ENCODE measurements at places on chromosomes 2 and 18.

DNA sequence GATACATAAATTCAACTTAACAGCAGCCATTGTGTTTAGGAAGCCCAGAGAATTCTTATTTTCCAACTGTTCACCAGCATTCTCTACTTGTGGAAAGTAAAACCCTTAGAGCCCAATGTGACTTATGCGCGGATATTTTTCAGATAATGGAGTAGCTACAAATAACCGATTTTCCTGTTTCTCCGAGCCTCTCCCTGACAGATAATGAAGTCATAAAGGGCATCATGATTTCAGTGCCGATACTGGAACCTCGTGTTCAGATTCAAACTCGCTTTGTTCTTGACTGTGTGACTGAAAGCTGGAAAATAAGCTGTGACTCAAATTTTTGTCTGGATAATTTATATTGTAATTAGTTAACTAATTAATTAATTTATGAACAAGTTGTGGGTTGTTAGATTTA lies 228.2 kb downstream of the VAPA start:
- DNase-seq = no peak

DNA sequence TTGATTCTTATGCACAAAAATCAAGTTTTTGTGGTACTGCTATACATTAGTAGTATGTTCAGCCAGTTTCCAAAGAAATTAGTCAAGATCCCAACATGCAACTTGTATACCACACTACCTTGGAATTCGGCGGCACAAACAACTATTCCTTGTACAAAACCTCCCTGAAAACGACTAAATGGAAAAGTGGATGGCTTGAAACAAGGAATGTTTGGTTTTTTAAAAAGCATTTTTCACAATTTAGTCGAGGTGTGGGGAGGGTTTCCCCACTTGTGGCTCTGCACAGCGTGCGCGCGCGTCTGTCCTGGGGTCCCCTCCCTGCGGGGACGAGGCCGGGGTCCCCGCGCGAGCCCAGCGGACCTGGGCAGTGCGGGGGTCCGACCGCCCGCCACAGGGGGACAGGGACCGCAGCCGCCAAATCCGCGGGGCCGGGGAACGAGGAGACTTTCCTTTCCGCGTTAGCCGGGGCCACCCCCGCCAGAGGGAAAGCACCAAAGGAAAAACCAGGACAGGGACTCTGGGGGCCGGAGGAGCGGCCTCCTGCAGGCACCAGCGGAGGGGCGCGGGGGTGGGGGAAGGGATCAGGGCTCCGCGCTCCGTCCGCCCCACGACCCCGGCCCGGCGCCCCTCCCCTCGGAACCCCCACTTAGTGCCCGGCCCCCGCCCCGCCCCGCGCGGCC lies 534 bp upstream of the SOCS6 start:
- DNase-seq = no peak

DNA sequence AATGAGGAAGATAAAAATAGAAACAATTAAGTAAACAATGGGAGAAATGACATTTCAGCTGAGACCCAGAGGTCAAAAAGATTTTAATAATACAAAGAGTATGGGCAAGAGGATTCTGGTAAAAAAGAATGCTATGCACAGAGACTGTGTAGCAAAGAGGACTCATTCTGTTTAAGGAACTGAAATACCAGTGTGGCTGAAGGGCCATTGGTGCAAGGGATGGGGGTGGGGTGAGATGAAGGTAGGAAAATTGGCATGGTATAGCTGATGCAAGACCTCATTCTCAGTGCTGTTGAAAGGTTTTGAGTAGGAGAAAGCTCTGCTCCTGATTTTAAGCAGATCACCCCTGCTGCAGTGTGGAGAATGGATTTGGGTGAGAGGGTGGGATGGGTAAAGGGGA lies 10.8 kb downstream of the GALNT1 start:
- DNase-seq = no peak

DNA sequence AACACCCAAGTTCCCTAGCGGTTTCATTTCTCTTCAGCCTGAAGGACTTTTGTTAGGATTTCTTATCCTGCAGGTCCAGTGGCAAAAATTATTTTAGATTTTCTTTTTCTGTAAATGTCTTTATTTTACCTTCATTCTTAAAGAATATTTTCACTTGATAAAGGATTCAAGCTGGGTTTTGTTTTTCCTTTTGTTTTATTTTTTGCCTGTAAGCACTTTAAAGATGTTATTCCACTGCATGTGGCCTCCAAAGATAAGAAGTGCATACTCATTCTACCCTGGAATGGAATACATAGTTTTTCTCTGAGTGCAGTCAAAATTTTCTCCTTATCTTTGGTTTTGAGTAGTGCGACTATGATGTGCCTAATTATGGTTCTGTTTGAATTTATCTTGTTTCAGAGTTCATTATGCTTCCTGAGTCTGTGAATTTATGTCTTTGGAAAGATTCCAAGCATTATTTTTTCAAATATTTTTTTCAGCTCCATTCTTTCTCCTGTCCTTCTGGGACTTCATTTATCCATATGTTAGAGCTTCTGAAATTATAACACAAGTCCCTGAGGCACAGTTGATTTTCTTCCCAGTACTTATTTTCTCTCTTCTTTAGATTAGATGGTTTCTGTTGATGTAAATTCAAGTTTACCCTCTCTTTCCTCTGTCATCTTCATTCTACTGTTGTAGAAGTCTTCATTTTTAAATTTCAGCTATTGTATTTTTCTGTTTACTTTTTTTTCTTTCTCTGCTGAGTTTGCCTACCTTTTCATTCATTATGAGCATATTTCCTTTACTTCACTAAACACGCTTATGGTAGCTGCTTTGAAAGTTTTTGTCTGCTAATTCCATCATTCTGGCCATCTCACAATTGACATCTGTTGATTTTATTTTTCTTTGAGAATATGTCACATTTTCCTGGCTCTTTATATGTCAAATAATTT lies 69.6 kb downstream of the MAPRE2 start:
- DNase-seq = no peak

GRCh38 chr2:190596993-190597392 lies 51.9 kb upstream of the NAB1 start:
- DNase-seq = no peak

DNA sequence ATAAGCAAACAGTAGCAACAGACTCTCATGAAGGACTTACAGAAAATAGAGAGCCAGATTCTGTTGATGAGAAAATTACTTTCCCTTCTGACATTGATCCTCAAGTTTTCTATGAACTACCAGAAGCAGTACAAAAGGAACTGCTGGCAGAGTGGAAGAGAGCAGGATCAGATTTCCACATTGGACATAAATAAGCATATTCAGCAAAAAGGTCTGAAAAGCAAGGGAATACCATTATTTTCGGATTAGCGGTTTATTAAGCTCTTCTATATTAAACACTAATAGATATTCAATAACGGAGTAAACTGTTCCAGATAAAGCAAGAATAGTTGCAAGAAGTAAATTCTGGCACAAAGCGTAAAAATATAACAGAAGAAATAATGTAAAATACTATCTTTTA lies 25.0 kb downstream of the POLI start:
- no peak for DNase-seq
